ENCODE measurements at places on chromosomes 2 and 18. TPM values are rescaled to one million over a fixed set of nuclear protein-coding genes. Genes with fewer than 3 reads are reported as not detected.

SERPINB12 gene
- total RNA-seq, result not detected

SERPINB4 gene
- total RNA-seq, result not detected

SCN9A gene
- 5.7 TPM for total RNA-seq

LRP2 gene
- total RNA-seq, result not detected

IL1R2 gene
- total RNA-seq, result 27.0 TPM

TNFAIP6 gene
- 2.4 TPM for total RNA-seq

SRD5A2 gene
- total RNA-seq, result not detected

SH3RF3 gene
- total RNA-seq, result 14.1 TPM

MC5R gene
- total RNA-seq, result not detected

ABCG5 gene
- not detected for total RNA-seq

G6PC2 gene
- not detected for total RNA-seq

KLHL30 gene
- total RNA-seq, result 9.6 TPM

RANBP2 gene
- 63.7 TPM for total RNA-seq

BUB1 gene
- total RNA-seq, result 1.1 TPM

RAMP1 gene
- total RNA-seq, result 116 TPM

C1QL2 gene
- total RNA-seq, result not detected

ITGB6 gene
- not detected for total RNA-seq

TMEM131 gene
- 37.8 TPM for total RNA-seq
